ENCODE measurements at places on chromosomes 6 and 20.

DNA sequence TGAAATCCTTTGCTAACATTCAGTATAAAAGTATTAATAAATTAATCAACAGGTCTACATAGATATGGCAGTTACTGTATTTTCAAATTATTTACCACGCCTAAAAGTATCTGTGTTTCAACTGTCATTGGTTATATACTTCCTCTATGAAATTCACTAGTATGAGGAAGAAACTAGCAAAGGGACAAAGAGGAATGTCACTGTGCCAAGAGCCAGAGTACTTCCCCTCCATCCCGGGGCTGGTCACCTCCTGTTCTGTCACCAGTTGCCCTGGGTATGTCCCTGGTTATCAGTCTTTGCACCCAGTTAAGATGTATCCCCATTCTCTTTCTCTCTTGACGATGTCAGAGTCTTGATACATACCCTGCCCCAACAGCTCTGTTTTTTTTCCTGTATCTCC, 476.8 kb upstream of the SOX4 start:
- no peak for DNase-seq

- no peak for DNase-seq
Observed at GRCh38 chr20:44745598-44746366, at the start of gene KCNK15. KCNK15 (plus strand) TSS chr20:44745865; CDS start chr20:44745911, 46 bp downstream.

- DNase-seq = peak; percentile 16
Observed at GRCh38 chr6:159842035-159842434, 42.0 kb downstream of the PNLDC1 start.

GRCh38 chr6:132712366-132712765, 1.5 kb downstream of the VNN1 start:
- DNase-seq = peak; percentile 3

DNA sequence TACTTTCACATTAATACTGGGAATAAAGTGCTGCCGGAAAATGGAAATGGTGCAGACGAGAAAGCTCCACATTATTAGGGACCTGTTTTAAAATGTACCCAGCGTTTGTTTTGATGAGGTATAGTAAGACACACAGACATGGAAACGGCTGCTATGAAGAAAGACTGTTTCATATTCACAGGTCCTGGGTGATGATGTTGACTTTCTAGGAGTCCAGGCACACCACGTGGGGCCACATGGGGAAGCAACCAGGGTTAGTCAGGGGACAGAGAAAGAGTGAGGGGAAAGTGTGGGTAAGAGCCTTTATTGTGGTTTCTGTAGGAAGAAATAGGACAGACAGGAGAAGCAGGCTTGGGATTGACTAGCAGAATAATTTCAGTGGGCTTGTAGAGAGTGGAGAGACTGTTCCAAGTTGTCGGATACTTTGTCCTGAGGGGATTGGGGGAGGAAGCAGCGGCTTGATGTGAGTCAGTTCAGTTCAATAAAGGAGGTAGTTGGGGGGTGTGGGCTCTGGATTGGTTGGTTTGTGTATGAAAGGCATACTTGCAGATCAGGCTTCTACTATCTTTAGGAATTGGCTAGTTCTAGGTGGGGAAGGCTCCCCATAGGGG, 112.0 kb upstream of the MCHR2 start:
- no peak for DNase-seq

GRCh38 chr20:16262594-16262993, 310.7 kb downstream of the KIF16B start:
- no peak for DNase-seq

DNA sequence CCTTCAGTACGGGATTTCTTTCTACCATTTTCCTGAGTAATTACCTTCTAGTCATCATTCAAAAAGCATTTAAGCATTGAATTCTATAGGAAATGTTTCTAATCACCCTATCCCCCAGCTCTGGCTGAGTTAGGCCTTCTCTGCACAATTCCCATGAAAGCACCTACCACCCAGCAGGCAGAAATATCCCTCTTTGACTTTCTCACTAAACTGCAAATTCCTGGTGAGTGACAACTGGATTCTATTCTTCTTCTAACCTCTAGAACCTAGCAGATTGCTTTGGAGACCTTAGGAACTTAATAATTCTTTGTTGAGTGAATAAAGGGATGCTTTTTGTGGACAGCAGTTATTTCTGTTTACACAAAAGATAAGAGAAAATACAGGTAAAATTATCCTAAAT, 328.7 kb downstream of the LAMA2 start:
- DNase-seq = no peak

- peak; percentile 52 for DNase-seq
Observed at GRCh38 chr6:21935561-21936028, 342.0 kb downstream of the SOX4 start.

GRCh38 chr6:107061125-107062020, 33.4 kb downstream of the MTRES1 start:
- no peak for DNase-seq

DNA sequence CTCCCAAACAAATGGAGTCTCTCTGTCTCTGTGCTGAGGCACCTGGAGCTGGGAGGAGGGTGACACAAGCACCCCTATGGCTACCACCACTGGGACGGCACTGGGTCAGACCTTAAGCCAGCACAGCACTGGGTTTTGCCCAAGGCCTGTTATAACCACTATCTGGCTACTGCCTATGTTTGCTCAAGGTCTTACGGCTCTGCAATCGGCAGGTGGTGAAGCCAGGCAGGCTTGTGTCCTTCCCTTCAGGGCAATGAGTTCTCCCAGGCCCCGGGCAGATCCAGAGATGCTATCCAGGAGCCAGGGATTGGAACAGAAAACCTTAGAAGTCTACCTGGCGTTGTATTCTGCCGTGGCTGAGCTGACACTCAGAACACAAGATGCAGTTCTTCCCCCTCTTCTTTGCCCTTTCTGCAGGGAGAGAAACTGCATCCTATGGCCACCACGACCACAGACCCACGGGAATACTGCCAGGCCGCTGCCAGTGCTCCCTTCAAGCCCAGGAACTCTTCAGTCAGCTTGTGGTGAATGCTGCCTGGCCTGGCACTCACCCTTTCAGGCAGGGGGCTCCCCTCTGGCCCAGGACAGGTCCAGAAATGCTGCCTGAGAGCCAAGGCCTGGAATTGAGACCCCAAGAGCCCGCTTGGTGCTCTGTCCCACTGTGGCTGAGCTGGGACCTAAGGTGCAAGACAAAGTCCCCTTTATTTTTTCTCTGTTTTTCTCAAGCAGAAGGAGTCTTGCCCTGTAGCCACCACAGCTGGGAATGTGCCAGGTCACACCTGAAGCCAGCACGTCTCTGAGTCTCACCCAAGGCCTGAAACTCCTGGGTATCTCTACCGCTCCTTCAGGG, 67.0 kb upstream of the FRMD1 start:
- DNase-seq = no peak

GRCh38 chr6:102571236-102571908, 1177.9 kb downstream of the GRIK2 start:
- no peak for DNase-seq

DNA sequence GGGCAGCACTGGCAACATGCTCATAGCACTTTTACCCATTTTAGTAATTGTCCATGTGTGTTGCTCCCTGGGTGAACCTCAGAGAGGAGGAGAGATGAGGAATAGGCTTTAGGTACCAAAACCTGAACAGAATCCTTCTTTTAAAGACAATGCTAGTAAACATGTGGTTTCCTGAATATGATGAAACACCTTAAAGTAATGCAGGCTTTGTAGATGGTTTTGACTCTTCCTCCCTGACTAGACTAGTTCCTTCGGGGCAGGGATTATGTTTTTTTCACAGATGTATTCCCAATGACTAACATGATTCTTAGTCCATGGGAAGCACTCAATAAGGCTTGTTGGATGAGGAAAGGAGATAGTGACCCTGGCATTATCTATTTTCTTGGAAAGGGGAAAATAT, 367.6 kb upstream of the JAG1 start:
- DNase-seq = no peak

- no peak for DNase-seq
Observed at GRCh38 chr6:30194797-30195690, 18.2 kb downstream of the TRIM26 start.

DNA sequence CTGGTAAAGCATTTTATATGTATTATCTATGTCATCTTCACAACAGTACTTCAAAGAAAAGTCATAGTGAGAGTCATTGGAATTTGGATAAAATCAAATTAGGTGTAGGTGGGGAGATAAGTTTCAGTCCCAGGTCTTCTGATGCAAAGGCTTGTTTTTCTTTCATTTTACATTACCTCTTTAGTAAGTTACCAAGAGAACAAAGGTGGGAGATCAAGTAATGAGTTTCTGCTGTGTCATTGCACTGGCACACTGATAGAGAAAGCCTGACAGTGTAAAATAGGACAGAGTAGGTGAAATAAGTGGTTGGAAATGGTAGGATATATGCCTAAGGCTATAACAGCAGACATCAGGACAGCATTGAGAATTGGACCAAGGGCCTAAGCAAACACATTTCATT, 250.4 kb downstream of the NKAIN2 start:
- DNase-seq = no peak

- DNase-seq = peak; percentile 95
Observed at GRCh38 chr6:20952699-20953474, 418.6 kb downstream of the CDKAL1 start.

DNA sequence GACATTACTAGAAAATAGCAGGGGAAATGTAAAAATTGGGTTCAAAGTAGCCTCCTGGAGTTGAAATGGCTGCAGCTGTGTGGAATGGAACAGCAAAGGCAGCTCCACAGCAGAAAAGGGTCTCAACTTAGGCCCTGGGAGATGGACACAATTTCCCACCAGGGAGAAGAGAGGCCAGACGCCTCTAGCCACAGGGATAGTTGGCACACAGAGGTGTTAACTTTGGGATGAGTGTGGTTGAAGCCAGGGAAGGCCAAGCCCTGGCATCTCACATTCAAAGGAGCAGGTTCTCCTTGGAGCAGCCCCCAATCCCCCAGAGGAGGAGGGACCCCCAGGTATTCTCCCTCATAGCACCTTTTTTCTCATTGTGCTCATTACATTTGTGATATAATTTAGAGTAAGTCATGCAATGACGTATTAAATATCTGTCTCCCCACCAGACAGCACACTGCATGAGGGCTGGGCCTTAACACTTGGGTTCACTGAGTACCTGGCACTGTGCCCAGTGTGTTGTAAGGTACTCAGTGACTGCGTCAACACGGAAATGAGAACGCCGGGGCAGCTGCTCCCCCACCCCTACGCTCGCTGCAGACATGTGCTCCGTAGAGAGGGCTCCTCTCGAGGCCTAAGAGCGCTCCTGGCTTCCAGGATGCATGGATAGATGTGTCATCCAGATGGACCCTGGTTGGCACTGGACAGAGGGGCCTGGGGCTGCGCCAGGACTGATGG, 76.0 kb upstream of the CD93 start:
- DNase-seq = peak; percentile 70

- peak; percentile 52 for DNase-seq
Observed at GRCh38 chr6:12911427-12911826, 194.9 kb downstream of the PHACTR1 start.

DNA sequence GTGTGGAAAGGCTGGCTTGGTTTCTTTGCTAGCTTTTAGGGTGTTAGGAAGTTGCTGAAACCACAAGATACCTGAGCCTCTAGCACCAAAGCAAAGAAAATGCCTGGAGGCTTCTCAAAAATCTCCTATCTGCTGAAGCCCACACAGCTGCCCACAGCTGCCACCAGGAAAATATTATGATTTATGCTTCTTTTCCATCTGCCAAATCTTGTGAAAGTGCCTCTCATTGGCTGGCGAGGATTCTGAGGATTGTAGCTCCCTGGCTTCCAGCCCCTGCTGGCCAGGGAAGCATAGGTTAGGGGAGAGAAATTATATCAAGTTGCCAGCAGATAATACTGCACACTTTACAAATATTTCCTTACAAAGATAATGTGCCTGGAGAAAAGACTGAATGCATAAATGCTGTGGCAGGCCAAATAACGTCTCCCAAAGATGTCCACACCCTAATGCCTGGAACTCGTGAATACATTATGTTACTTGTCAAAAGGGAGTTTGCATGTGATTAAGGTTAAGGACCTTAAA, 98.4 kb downstream of the MRPL14 start:
- DNase-seq = no peak

DNA sequence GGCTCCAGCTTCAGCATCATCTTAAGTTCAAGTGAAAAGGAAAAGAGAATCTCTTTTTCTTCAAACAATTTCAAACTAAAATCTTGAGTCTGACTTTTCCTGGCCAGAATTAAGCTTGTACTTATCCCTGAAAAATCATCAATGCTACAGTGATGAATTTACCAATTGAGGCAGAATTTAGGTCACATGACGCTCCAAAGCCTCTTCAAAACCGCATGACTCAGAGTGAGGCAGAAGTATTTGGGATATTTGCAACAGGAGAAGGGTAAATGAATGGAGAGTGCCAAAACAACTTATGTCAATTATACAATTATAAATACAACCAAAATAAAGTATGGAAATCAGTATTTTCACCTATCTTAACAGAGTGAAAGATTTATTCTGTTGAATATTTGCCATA, 515.5 kb downstream of the COL12A1 start:
- DNase-seq = no peak

DNA sequence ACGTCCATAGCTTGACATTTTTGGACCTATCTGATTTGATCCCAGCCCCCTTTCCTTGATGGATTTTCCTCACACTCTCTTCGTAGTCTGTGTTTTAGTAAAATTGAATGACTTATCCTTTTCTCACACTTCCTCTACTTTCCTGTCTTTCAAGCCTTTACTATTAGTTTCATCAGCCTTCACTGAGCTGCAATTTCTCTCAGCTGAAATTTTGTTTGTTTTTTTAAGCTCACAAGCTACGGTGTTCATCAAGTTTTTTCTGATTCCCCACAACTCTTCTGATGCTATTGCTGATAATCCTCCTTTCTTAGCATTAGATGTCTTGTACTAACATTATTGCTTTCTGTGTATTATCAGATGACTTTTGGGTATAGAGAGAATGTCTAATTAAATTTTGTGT, 263.7 kb downstream of the TBX18 start:
- no peak for DNase-seq

- DNase-seq = no peak
Observed at GRCh38 chr6:65790666-65791065, 83.6 kb upstream of the EYS start.

DNA sequence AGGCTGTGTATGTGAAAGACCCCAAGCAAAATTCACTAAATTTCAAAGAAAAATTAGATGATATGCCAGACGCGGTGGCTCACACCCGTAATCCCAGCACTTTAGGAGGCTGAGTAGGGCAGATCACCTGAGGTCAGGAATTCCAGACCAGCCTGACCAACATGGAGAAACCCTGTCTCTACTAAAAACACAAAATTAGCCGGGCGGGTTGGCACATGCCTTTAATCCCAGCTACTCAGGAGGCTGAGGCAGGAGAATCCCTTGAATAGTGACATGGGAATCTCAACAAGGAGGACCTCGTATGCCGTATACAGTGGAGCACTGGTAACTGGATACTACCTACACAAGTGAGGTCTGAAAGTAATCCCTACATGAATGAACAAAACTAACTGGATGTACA, 92.7 kb upstream of the JARID2 start:
- no peak for DNase-seq

GRCh38 chr6:51459958-51460357, 627.5 kb downstream of the PKHD1 start:
- DNase-seq = no peak

- DNase-seq = peak; percentile 29
Observed at GRCh38 chr6:73985891-73986290, 289.9 kb downstream of the CD109 start.

GRCh38 chr6:79625746-79626145, 5.4 kb upstream of the SH3BGRL2 start:
- no peak for DNase-seq

Data from dermis microvascular lymphatic vessel endothelial cell (primary cell).